Midbrain (tissue), 1 donor: ENCODE measurements at places on chromosomes 2 and 18.

DNA sequence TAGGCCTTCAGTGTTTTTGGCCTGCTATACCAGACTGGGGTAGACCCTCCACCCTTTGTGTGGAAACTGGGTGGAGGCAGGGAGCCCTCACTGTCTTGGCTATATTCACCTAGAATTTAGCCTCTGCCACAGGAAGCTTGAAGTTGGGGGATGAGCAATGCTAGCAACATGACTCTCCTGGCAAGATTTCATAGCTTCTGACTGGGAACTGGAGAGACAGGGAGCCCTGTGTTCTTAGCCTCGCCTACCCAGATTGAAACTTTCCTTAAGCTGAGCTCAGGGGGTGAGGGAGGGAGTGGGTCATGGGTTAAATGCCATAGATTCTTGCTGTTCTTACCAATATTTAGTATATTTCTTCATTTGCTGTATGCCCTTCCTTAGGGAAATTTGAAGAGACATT lies 46.8 kb upstream of the FAM98A start:
- no peak for DNase-seq

DNA sequence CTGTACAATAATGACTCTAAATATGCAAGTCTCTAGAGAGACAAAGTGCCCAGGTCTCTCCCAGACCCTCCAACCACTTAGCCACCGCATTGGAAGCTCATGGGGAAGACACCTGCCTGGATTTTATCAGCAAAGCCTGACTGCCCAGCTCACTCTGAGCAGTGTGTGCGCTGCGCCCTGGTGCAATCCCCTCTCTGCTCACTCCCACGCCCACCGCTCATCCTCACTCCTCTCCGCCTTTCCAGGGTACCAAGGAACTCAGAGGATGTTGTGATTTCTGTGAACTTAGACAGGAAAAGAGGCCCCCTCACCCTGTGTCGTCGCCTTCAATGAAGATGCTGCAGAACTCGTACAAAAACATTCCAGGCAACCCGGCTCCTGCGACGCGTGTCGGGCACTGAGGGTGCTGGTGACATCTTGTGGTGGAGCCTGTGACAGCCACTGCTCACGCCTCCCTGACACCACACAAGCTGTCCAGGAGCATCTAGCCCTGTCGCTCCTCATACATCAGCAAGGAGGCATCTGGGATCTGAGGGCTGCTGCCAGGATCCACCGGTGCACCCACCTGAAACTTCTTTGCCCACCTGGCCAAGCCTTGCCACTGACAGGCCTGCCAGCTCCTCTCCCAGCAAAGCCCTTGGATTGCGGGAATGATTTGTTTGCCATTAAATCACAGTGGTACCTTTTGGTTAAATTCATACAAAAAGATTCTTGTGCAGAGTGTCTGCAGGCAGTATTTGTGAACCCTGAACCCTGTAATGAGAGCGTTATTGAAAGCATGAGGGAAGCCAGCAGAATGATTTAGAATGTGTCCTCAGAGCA lies 220.4 kb downstream of the ZNF516 start:
- peak; percentile 44 for DNase-seq

DNA sequence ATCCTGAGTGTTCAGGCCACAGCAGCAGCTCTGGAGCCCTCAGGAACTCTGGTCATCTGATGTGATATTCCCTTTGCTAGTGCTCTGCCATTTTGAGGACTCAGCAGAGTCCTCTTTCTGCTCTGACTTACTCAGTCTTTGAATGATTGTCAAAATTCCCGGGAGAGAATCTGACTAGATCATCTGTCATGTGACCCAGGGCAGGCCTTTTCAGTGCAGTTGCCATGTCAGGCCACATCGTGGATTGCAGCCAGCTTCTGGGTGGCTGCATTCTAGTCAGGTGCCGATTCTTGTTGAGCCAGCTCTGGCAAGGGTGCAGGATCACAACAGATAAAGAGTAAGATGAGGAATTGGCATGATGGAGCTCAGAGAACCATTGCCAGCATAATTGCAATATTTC lies 795.6 kb downstream of the CPS1 start:
- DNase-seq: peak; percentile 50

DNA sequence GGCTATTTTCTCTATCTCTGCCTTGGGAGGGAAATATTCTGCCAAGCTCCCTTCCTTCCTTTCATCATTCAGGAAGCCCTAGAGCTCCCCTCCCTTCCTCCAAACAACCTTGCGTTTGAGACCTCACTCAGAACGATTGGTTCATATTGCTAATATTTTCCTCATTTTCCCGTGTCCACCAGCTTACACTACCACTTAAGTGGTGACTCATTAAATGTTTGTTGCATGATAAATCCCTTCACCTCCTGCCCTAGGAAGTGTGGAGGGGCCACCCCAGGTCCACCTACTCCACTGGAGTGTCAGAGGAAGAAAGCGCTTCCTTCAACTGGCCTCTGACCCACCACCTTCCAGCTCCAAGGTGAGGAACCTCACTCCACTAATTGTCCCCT lies 2.3 kb upstream of the LPIN2 start:
- no peak for DNase-seq

DNA sequence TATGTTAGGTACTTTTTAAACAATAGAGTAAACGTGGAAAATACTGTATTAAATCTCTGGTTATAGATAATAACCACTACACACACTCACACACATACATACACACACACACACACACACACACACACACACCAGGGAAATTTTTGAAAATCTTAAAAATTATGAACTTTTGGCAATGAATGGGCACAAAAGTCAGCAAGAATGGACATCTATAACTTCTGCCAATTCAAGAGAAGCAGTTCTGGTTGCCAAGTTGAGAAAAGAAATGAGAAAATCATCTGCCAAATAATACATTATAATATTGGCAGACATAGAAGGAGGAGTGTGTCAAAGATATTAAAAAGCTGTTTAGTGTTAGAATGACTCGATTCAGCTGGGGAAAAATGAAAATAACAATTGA lies 42.9 kb upstream of the TMEM178A start:
- no peak for DNase-seq
